ENCODE measurements at places on chromosomes 7 and 10. TPM values are rescaled to one million over a fixed set of nuclear protein-coding genes. Genes with fewer than 3 reads are reported as not detected.

CALCR gene
- not detected for total RNA-seq

ZNF425 gene
- 2.8 TPM for total RNA-seq

HOXA2 gene
- 2.4 TPM for total RNA-seq

GUSB gene
- total RNA-seq, result 34.9 TPM

GDI2 gene
- 284 TPM for total RNA-seq

DNAJC12 gene
- 0.89 TPM for total RNA-seq

STN1 gene
- 29.2 TPM for total RNA-seq

EMX2 gene
- total RNA-seq, result 2.3 TPM

HOXA11 gene
- 24.2 TPM for total RNA-seq

ANLN gene
- total RNA-seq, result 255 TPM

Data from mesangial cell (primary cell).